ENCODE measurements at places on chromosomes 12 and 14.

GRCh38 chr14:102873546-102874061 lies 48.9 kb upstream of the AMN start:
- DNase-seq = no peak

GRCh38 chr12:17030338-17030737 lies 424.4 kb upstream of the LMO3 start:
- no peak for DNase-seq

DNA sequence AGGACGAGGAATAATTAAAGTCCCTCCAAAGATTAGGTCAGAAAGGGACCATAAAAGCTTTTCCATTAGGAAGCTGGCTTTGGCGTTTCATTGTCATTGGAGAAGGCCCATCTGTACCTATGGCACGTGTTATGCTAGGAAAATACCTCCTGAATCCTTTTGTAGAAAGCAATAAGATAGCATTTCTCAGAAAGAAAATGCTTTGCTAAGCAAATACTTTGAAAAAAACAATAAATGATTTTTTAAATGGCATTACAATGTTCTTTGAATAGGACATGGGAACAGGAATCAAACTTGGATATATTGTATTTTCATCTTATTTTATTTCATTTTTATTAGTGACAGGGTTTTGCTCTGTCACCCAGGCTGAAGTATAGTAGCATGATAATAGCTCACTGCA lies 967.7 kb downstream of the NRXN3 start:
- no peak for DNase-seq

DNA sequence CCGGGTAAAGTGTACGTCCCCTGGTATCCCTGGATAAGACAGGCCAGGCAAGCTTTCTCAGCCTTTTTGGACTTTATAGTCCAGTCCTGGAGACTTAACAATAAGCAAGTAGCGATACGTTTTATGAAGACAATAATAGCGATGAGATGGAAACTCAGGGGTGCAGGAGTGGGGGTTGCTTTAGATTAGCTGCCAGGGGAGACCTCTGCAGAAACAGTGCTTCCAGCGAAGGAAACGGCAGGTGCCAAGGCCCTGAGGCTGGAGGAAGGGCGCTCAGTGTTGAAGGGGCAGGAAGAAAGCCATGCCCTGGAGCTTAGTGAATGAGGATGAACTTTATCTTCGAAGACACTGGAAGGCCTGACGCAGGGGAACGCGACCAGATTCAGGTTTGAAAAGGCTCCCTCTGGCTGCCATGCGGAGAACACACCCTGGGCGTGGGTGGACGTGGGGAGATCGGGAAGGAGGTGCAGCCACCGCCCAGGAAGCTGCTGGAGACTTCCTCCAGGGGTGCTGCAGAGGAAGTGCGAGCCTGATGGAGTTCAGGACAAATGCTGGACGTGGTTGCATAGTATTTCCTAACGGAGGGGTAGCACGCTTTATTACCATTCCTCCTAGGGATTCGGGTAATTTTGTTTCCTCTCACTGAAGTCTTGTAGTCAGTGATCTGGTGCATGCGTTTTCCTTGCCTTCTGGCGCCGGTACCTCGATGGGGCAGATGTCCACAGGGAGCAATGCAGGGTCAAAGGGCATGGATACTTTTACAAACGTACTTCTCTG lies 26.1 kb upstream of the UBC start:
- peak; percentile 71 for DNase-seq

DNA sequence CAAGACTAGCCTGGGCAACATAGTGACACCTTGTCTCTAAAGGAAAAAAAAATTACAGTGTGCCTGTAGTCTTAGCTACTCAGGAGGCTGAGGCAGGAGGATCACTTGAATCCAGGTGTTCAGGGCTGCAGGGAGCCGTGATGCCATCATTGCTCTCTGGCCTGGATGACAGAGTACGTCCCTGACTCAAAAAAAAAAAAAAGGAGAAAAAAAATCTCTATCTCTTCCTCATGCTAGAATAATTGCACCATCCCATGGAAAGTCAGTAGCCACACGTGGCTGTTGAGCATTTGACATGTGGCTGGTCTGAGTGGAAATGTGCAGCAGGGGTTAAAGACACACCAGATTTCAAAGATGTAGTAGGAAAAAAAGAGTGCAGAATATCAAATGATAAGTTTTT lies 3.8 kb downstream of the RILPL1 start:
- DNase-seq = no peak

DNA sequence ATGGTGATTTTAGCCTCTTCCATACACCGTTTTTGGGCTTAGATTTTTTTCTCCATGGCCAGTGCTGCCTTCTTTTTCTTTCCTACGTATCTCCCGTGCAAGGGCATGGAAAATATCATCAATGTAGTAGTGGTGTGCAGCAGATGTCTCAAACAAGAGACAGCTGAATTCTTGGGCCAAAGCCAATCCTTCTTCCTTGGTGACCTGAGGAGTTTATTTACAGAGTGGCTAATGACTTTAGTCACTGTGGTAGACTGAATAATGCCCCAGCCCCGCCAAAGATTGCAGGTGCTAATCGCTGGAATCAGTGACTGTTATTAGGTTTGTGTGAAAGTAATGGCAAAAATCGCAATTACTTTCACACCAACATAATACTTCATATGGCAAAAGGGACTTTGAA lies 235.5 kb upstream of the NOS1 start:
- DNase-seq = no peak

- DNase-seq = no peak
Measured at GRCh38 chr12:130224613-130225012, 62.3 kb downstream of the FZD10 start.

DNA sequence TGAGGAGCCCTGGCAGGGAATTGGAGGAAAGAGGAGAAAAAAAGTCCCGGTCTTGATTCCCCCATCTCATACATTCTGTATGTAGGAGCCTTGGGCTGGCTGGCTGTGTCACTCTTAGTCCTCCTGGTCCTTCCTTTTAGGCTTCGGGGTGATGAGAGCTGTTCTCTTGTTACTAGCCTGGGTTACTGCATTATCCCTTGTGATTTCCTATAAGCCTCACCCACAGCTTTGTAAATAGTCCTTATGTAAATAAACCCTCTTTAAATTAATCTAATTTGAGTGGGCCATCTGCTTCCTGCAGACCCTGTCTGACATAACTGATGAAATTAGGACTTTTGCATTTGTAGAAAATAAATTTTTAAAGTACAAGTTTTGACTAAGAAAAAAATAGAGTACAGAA lies 19.2 kb downstream of the DNM1L start:
- no peak for DNase-seq

DNA sequence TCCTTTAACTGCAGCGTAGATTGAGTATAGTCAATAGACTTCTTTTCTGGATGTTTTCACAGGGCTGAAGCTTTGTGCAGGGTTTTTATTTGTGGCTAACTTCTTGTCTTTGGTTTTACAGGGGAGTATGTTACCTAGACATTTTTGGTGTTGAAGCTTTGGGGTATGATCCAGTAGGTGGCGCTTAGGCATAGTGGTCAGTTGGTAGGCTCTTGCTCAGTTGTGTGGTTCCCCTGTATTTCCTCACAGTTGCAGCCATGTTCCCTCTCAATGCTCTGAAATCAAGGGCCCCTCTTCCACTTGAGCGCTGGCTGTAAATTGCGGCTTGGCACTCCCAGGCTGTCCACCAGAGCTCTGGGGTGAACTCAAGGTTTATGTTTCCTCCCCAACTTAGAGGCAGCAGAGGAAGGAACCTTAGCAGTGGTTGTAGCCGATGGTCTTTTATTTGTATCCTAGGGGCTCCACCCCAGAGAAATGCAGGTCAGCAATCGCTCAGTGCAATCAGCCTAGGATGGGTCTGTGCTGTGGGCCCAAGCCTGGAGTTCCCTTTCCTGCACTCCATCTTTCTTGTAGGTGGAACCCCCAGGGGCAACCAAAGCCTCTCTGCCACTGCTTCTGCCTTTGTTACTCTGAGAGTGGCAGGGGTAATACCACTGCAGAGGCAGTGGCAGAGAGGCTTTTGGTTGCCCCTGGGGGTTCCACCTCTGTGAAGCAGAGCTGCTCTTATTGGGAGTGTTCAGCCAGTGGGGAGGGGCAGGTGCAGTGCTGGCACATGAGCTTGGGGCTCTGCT lies 55.1 kb downstream of the CMAS start:
- DNase-seq = peak; percentile 28

DNA sequence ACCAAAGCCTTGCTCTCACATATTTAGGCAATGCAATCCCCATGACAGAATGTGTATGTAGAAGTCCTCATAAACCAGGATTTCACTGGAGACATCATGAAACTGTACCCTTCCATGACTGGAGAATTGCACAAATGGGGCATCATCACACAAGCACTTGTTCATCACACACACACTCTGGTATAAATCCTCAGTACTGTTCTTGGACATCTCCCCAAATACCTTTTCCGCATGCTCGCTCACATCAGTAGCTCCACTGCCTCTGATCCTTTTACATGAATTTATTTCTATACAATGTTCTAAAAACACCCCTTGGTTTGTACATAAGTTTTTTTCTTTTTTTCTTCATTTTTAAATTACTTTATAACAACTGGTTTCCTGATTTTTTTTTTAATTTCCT lies 3.3 kb upstream of the ING4 start:
- DNase-seq = no peak

DNA sequence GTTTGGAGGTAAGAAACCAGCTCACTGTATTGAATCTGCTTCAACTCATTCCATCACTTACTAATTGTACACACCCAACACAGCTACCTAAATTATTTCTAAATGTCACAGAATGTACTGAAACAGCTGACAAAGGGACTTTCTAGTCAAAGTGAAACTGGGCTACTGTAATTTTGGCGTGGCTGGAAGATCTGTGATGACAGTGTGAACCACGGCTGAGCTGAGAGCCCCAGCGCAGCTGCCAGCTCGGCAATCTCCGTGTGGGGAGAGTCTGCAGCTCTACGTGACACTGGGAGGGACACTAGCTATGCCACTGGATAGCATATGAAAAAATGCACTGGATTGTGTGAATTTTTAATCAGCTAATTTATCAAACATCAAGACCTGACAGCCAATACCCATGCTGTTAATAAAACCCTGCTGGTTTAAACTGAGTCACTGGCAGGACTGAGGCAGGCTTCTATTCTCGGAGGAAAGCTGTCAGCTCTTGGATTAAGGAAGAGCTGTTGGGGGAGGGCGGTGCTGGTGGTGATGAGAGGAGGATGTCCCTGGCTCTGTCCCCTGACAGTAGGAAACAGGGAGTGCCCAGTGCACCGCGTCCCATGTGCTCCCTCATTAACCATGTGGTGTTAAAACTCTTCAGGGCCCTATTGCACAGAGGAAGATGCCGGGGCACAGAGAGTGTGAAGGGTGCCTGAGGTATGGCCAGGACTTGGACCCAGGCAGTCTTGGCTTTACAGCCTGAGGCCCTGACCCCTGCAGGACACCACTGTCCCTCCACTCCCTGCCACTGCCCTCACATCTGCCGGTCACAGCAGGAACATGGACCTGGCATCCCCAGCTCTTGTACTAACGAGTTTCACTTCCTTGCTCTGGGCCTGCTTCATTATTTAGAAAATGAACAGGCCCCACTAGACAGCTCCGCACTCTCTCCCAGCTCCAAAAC lies 13.3 kb downstream of the SLC15A4 start:
- DNase-seq = no peak

DNA sequence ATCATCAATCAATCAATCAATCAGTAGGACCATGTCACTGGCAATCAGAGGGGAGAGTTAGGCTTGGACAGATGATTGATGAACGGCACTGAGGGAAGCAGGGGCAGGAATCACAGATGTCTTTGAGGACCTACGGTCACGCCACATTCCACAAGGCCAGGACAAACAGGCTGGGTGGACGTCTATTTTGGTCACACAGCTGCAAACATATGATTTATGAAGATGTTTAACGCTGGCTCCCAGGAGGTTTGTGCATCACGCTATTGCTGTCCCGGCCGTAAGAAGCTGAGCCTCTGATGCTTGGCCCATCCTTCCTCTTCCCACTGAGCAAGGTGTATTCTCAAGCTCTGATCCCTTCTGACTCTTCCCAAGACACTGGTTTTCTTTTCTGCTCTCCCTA lies 160.8 kb downstream of the FOXN3 start:
- DNase-seq = no peak

DNA sequence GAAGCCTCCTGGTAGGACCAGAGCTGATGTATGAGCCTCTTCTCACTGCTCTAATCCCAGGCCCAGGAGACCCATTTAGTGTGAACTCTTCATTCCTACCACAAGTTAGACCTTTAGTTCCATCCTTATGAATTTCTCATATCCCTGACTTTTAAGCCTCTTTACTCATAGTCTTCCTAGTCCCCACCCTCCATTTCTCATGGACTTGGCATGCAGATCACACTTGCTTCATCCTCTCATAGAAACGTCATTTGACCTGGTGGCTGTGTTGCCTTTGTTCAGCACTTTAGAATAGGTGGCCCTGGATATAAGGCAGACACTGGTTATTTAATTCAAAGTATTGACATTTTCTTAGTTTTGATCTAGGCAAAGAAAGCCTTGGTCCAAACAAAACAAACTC lies 99.5 kb downstream of the SLC16A7 start:
- DNase-seq = no peak

DNA sequence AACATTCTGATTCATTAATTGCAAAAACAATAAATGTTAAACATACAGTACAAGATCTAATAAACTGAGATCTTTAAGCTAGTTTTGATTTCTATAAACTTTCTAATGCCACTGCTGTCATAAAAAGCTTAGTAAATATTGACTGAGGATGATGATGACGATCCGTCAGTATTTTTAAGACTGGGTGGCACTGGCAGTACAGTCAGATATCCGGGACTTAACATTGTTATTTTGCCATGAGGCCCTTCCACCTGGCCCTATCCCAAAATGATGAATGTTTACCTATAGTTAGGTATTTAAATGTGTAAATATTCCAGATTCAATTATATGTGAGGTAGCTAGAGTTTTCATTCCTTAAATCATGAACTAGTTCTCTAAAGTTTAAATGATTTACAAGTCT lies 158.5 kb downstream of the FOXA1 start:
- DNase-seq = no peak

DNA sequence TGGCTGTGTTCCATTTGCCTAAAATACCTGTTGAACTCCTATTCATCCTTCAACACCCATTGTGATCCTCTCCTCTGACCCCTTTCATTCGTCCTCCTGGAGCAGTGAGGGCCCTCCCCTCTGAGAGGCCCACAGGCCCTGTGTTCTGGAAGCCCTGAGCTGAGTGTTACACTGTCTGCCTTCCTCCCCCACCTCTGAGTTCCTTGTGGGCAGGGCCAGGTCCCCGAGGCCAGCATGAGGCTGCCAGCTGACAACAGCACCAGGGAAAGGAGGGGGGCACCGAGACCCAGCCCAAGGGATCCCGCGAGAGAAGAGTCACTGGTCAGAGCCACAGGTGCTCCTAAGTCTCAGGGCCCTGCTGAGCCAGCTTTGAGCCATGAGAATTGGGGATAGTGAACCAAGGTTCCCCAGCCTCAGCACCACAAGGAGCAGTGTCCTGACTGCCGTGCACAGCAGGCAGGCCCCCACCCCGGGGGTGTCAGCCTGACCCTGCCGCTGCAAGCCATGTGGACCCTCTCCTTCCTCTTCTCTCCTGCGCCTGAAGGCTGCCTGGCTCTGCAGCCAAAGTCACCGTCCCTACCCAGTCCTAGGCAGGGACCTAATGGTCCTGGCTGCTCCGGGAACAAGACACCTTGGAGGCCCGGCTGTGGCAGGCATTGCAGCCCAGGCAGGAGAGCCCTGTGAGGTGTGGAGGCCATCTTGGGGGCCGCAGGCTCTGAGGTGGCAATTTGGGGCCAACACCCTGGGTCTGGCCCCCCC lies 52.5 kb downstream of the BEGAIN start:
- DNase-seq = no peak
